ENCODE measurements at places on chromosomes 3 and 15.

- DNase-seq = no peak
These were observed 614 bp upstream of the MINDY2 start for GRCh38 chr15:58770519-58770856.

DNA sequence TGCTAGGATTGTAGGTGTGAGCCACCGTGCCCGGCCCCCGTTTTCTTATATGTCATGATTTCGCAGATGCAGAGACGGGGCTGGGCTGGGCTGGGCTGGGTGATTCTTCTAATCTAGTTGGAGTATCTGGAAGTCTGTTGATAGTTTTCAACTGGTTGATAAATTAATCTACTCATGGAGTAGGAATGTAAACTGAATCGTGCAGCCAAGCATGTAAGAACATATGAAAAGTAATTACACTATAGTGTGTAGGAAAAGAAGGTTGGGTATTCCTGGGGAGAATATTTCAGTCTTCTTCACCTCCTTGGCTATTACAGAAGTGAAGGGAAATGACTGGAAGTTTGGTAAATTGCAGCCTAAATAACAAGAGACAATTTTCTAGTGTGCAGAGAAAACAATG is 82.6 kb upstream of the MAGI1 start:
- no peak for DNase-seq

GRCh38 chr3:37811625-37812498 is 49.8 kb upstream of the CTDSPL start:
- DNase-seq = no peak

- no peak for DNase-seq
These were observed 53.2 kb downstream of the MEF2A start for GRCh38 chr15:99618941-99619411.

DNA sequence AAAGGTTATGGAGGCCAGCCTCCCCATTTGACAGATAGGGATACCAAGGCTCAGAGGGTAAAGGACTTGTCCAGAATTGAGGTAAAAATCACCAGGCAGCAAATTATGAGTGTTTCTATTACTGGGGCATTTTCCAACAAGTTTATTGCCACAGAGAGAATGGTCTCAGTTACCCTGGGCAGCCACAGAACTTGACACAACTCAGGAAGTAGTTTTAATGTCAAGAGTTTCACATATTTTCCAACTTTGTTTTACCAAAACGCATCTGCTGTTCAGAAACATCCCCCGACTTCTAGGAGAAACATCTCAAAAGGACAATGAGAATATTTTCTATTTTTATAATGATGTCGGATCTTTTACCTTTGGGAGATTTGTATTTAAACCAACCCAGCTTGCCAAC is 107.5 kb upstream of the MRPS22 start:
- DNase-seq = no peak

- DNase-seq = no peak
These were observed 795.3 kb upstream of the ARRDC4 start for GRCh38 chr15:97165205-97165604.

DNA sequence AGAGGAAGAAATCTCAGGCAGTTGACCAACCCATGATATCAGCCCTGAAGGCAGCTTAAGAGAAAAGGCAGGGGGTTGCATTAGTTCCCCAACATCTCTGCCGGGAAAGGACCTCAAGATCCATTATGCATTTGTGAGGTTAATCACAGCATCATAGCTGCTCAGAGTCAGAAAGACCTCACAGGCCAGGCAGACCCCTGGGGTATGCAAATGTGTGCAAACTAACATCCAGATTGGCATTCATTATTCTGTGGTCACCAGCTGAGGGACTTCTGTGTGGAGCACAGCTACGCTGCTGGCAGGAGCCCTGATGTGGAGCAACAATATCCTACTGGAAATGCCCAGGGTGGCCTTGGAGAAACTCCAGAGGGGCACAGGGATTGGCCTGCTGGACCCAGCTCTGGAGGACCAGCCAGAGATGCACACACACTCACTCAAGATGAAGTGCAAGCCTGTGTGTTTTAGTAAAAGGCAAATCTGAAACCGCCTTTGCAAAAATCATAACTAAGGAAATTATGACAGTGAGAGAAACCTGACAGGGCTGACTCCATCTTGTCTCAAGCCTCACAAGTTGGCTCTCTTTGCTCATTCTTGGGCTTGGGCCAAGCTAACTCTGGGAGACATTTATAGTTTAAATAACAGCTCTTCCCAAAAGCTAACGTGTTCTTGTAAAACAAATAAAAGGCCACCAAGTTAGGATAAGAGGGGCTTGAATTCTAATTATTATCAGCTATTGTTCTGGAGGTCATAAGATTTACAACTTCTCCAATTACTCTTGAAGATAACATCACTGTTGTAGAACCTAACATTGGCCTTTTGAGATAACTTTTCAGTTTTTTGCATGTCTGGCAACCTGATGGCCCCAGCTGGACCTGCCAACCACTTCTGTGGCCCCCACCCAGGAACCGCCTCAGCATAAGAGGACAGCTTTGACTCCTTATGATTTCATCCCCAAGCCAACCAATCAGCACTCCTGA is 257.1 kb downstream of the UACA start:
- no peak for DNase-seq

- DNase-seq = no peak
These were observed 9.0 kb upstream of the C3orf85 start for GRCh38 chr3:109127553-109127952.

DNA sequence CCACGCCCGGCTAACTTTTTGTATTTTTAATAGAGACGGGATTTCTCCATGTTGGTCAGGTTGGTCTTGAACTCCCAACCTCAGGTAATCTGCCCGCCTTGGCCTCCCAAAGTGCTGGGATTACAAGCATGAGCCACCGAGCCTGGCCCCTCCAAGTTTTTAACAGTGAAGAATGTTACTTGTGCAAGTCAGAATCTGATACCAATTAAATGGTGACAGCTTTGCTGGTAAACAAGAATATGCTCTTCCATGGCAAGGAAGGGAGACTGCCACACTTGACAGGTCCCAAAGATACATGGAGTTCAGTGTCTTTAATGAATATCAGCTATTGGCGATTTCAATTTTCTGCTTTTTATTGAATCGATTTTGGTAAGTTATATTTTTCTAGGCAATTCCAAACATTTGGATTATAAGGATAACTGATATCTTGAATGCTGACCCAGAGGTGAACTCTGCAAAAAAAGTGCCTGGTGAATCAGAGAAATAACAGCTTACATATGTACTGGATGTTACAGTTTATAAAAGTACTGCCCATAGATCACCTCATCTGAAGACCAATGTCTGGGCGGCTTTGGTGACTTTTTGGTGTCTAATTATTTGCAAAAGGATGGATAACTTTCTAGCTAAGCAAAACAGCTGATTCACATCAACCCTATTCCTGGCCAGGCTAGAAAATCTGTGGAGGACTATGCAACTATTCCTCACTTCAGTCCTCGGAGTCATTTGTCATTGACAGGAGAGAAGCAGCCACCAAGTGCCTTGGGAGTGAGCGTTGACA is 1.2 kb downstream of the PARP16 start:
- DNase-seq = no peak

DNA sequence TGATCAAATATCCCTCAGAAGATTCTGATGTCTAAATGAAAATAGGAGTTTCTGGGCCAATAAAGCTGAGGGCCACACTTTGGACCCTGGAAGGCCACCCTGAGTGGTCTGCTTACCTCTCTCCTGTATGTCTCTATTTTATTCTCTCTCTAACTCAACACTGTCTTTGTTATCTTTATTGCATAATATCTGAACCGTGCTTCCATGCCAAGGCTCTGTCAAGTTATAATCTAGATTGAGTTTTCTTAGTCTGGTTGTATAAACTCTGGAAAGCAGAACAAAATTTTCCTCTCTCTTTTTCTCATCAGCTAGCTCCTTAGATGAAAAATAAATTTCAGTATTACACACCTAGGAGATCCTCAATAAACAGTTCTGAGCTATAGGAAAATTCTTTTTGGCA is 36.2 kb upstream of the ACTL6A start:
- no peak for DNase-seq

DNA sequence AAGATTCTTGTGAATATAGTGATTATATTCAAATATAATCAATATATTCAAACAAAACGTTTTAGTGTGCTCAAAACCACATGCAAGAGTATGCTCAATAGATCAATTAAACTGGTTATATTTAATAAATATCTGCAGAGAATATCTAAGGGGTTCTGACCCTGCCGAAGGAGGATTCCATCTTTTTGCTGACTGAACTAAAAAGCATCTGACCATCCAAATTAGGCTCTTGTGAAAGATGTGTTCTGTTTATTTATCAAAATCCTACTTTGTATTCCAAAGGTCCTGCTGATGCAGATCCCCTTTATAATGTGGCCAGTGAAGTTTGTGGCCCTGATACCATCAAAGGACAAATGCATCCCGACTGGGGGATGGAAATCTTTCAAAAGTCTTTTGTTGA is 41.8 kb upstream of the ARPIN start:
- no peak for DNase-seq

- DNase-seq = no peak
These were observed 132.2 kb downstream of the KLF13 start for GRCh38 chr15:31458596-31459399.

- DNase-seq = no peak
These were observed 51.1 kb downstream of the RSRC1 start for GRCh38 chr3:158160958-158161357.

DNA sequence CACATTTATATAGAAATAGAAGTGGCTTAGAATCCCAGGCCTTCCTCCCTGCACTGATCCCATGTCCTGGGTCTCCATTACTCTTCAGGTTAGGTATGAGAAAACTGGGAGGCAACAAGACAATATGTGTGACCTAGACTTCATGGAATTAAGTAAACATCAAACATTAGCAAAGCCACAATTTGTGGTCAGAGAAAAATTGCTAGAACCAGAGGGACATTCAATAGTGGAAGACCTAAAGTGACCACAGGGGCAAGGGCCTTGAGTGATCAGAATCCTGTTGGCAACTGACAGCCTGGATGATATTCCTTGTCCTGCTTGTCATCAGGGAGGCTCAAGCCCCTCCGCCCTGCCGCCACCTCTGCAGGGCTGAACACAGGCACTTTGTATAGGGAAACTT is 322.8 kb upstream of the CTNNB1 start:
- DNase-seq = no peak

GRCh38 chr3:27721717-27722564 is at the start of gene EOMES:
EOMES (minus strand) TSS chr3:27722323; CDS start chr3:27722294, 29 bp downstream.
- peak; percentile 67 for DNase-seq

- DNase-seq = no peak
These were observed 219.3 kb upstream of the TTC14 start for GRCh38 chr3:180382638-180383180.

- no peak for DNase-seq
These were observed 728 bp downstream of the EIF2B5 start for GRCh38 chr3:184135911-184136260.

GRCh38 chr3:146577662-146578061 is 27.5 kb downstream of the PLSCR5 start:
- DNase-seq = peak; percentile 17

DNA sequence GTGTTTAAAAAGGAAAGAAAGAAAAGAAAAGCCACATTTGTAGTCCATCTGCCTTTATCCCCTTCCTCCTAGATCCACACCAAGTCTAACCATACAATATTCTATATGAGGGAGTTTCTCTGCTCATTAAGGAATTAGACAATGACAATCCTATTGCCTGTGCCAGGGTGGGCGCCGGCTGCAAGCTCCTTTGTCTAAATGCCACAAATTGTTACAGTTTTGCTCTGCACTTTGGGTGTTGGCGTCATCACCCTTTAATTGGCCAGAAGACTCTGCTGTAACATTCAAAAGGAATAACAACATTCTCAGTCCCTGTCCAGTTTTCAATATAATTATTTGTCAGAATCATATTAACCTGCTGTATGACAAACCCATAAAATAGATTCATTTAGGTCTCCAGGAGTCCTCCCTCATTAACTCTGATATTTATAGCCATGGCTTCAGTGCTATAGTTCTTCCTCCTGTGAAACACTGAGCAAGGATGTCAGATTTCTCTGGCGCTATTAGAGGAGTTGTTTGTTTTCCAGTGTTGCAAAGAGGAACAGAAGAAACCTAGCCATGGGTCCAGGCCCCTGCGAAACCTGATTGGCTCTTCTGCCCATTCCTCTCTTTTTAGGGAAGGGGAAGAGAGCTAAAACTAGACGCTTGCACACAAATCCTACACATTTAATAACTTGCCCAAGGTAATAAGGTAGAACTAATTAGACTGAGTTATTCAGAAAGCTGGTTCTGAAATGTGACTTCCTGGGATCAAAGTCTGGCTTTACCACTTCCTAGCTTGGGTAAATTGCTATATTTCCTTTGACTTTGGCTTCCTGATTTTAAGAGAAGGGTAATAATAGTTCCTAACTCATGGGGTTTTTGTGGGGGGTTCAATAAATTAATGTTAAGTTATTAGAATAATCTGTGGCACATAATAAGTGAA is 112.4 kb downstream of the CD47 start:
- peak; percentile 17 for DNase-seq

DNA sequence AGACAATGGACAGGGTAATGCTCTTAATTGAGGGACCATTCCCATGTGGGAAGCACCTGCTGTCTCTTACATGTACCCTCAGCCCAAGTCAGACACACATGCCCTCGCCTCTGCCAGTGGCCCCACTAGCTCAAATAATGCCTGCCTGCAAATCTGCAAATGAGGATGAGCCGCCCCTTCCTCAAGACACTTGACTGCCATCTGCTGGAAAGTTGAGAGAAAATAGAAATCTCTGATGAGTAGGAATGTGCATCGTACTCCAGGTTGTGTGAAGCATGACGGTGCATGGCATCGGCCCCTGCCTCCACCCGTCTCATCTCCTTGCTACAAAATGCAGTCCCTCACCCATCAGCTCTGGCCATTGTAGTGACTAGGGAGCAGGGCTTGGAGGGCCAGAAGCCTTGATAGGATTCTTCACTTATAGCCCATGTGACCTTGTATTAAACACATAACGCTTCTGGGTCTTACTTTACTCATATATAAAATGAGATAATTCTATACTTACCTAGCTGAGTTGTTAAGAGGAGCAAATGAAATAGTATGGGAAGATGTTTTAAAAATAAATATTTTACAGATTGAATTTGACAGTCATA is 6.3 kb upstream of the SCN5A start:
- DNase-seq = peak; percentile 22

DNA sequence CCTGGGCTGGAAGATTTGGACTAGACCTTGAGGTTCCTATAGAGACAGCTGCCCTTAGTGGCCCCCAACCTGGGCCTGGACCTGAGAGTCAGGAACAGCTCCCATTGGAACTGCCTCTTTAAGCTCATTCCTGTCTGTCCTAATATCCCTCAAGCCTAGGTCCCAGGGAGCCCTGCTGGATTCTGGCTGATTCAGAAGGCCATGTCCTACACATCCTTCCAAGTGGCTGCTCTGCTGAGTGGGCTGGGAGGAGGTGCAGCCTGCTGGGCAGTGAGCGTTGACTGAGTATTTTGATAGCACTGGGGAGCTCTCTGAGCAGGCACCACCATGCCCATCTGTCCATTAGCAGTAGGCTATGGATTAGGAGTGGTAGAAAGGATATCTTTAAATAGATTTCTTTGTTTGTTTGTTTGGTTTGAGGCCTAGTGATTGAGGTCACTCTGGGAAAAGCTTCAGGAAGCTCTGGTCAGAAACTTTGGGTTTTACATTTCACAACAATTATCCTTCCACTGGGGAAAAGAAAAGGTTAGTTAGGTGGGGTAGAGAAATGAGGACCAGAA is 54.6 kb upstream of the ATOSA start:
- no peak for DNase-seq

GRCh38 chr15:59364248-59364647 is 8.4 kb downstream of the MYO1E start:
- DNase-seq = no peak
